ENCODE measurements at places on chromosomes 3 and 15.

DNA sequence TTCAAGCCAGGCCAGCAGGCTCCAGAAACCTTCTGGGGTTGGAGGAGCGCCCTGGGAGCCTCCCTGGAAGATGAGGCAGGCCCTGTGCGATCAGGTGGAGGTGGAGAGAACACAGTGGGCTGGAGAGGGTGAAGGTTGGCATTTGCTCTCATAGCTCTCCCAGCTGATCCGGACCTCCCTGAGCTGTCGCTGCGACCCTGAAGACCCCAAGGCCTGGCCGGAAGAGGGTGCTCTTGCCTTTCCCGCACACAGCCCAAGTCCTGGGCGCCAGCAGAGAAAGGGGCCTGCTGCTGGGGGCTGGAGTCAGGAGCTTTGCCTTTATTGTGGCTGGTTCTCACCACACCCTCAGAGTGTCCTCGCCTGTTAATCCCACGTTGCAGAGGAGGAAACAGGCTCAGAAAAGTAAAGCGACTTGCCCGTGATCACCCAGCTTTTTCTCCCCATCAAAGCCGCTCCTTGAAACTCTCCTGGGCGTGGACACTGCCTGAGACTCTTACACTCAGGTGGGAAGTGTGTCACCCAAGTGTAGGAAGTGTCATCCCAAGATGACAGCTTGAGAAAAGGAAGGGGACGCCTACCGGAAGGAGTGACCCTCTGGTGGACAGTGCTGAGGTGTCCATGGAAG lies 8.6 kb upstream of the RPL29 start:
- DNase-seq: no peak

DNA sequence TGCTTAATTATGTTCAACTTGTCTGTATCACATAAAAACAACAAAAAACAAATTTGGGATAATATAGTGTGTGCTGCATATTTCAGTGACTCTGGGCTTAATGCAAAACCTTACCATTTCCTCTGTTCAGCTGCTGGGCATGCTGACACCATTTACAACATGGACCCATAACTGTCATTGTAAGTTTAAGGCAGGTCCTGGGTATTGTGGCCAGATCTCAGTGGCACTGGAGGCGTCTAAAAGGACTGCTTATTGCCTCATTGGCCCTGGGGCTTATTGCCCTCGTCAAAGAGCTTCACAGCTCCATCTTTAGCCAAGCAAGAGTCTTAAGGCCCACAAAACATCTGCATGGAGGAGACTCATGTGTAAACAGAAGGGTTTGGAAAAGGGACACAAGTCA lies 390.2 kb downstream of the NR2F2 start:
- DNase-seq: no peak

GRCh38 chr15:58574631-58575030 lies 142.8 kb downstream of the LIPC start:
- no peak for DNase-seq

- DNase-seq: no peak
Measured at GRCh38 chr3:121665488-121665887, 4.8 kb upstream of the HCLS1 start.

DNA sequence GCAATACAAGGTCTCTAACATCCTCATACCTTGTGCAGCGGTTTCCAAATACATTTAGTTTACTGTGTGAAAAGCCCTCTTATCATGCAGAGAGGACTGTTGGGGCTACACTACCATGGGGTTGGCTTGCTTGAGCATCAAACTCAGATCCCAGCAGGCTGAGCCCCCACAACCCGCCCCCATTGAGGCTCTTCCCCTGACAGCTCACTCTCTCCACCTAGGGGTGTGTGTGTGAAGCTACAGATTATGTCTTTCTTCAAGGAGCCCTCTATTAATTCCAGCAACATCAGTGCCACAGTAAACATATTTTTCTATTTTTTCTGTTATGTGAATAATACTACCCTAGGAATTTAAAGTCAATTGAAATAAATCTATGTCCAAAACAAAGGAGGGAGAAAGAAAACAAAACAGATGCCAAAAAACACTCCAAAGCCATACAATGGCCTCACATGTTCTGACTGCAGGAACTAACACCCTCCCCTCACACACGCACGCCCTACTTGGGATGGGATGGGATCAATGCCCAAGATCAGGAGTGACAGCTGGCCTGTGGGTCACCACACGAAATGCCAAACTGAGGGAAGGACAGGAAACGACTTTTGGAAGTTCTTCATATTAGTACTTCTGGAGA lies 14.7 kb downstream of the TM4SF4 start:
- DNase-seq: no peak

DNA sequence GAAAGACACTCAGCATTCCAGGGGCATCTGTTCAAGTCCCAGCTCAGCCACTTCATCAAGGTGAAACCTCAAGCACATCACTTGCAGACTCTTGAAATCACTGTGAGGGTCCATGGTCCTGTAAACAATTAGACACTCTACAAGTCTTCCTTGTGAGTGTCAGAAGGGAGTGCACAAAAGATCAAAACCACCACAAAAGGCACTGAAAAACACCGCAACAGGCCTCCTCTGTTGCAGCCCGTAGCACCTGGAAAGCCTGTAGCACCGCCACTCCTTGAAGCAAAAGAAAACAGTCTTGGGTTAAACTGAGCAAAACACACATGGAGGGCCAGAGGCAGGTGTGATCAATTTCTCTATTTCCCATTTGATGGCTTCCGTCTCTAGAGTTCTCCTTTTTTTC lies 63.8 kb upstream of the SNRK start:
- no peak for DNase-seq

GRCh38 chr3:23837286-23837685 lies 31.5 kb downstream of the UBE2E1 start:
- no peak for DNase-seq

GRCh38 chr3:5769825-5770224 lies 582.3 kb downstream of the EDEM1 start:
- no peak for DNase-seq

GRCh38 chr3:2727610-2728318 lies 382.4 kb downstream of the IL5RA start:
- no peak for DNase-seq

- DNase-seq: no peak
Measured at GRCh38 chr3:186708983-186709679, 8.0 kb upstream of the KNG1 start.

GRCh38 chr3:152779653-152780052 lies 55.3 kb upstream of the P2RY1 start:
- peak; percentile 23 for DNase-seq

GRCh38 chr3:106120356-106120755 lies 251.5 kb upstream of the CBLB start:
- no peak for DNase-seq

GRCh38 chr3:171842864-171843518 lies at the start of gene TMEM212:
TSS of gene TMEM212 (plus strand) at chr3:171843349. CDS start at chr3:171843384, 35 bp downstream.
- DNase-seq: no peak

GRCh38 chr3:33139996-33140395 lies 26.2 kb downstream of the CRTAP start:
- DNase-seq: no peak

GRCh38 chr15:60798821-60799220 lies 319.9 kb upstream of the ICE2 start:
- no peak for DNase-seq

DNA sequence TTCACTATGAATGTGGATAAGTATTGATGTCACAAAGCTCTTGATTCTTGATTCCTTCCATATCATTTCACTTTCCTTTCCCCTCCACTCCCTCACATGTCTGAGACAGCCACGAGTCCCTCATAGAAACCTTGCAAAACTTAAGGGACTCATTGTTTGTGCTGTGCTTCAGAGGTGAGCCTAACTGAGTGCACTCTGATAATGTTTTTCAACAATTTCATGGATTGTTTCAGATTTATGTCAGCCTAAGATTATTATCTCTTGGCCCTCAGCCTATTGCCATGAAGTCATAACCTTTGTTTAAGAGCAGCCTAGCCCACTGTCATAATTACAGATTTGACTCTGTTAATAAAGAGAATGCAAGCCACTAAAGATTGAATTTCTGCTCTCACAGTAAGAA lies 363.6 kb downstream of the MECOM start:
- no peak for DNase-seq

- DNase-seq: no peak
Measured at GRCh38 chr3:69749461-69749860, 10.2 kb downstream of the MITF start.

GRCh38 chr15:39285663-39286062 lies 295.2 kb upstream of the THBS1 start:
- DNase-seq: no peak

DNA sequence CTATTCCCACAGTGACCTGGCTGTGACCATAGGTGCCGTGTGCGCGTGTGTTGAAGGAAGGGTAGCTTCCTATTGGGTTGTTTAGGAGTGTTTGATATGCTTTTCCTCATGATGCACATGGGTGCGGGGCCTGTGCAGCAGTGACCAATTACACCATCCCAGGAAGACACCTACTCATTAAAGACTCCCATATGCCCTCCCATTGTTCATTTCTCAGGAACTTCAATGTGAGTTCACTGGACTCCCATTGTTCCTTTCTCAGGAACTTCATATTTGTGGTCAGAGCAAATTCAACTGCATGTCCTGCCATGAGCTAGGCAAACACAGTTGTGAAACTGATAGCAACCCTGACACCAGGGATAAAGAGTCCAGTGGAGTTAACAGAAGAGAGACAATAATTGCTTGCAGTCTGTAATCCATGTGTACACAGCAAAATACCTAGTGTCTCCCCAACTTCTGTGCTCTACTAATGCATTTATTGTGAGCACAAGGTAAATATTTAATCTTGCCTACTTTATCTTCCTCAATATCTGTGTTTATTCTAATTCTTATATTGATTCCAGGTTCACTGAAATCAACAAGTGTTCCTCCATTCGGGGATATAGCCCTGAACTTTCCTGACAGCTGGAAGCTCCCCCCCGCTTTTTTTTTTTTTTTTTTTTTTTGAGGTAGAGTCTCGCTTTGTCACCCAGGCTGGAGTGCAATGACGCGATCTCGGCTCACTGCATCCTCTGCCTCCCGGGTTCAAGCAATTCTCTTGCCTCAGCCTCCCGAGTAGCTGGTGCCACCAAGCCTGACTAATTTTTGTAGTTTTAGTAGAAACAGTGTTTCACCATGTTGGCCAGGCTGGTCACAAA lies 57.5 kb upstream of the GCNT3 start:
- no peak for DNase-seq

DNA sequence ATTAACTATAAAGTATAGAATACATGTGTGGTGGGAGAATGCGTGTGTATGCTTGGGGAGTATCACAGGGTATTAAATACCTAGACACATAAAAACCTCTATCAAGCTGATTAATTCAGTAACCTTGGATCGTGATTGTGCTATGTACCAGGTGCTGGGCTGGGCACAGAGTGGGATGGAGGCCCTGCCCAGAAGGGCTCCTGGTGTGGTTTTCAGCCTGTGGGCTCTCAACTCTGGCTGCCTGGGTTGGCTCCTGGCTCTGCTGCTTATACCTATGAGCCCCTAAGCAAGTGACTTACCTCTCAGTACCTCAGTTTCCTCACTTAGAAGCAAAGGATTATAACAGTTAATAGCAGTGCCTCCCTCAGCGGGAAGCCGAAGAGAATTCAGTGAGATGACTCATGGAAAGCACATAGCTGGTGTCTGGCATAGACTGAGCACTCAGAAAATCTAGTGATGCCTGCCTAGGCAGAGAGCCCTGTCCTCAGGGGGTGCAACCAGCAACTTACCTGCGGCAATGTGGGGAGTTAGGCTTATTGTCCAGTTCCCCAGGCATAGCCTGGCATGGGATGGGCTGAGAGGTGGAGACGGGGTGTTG lies 90.6 kb upstream of the MYZAP start:
- DNase-seq: no peak

DNA sequence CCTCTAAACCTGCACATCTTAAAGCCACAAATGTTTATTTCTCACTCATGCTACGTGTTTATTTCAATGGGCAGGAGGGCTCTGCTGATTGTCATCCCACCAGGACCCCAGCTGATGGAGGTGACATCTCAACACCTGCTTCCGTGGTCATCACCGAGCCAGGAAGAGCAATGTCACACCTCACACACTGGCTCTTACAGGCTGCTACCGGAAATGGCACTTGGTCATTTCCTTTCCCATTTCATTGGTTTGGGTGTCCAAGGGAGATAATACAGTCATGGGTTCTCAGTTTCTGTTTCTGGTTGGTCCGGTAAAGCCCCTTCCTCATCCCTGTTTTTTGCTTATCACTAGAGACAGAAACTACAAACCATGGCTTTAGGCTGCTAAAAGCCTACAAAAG lies 41.9 kb downstream of the ABHD2 start:
- no peak for DNase-seq

GRCh38 chr3:14141602-14142341 lies 16.9 kb downstream of the TMEM43 start:
- no peak for DNase-seq

- no peak for DNase-seq
Measured at GRCh38 chr3:51382076-51382745, 2.9 kb upstream of the MANF start.

Measured in iPS DF 19.7 (cell line).